ENCODE measurements at places on chromosomes 3 and 15.

- DNase-seq: no peak
- H3K27me3 ChIP-seq: no peaks in the 10 kb centered on the region
- peaks cover 19% of the 10 kb centered on the region for H3K4me1 ChIP-seq
- H3K27ac ChIP-seq: no peak overlapping the region
- no peak overlapping the region for H3K4me3 ChIP-seq
These were observed 65.5 kb downstream of the SSUH2 start for GRCh38 chr3:8579096-8579495.

DNA sequence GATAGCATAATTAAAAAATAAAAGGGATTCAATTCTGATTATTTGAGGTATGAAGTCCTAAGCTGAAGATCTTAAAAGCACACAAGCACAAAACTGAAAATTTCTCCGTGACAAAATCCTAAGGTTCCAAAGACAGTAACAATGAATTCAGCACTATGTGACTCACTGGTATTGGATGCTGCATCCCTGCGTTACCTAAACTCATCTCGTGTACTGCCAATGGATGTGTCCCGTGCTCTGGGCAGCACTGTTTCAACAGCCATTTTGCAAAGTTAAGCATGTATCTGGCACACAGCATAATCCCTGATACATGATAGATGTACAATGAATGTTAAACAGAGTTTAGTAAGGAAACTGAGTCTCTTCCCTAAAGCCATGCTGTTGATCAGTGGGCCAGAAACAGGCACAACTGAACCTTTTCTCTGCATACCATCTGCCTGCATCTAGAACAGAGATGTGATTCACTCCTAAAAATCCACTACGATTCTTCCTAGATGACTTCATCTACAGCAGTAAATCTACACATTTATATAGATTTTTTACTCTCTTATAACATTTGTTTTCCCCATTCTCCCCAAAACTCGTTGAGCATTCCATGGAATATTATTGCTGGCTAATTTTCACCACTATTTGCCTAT lies 14.3 kb downstream of the SUCLG2 start:
- H3K4me1 ChIP-seq: no peaks in the 10 kb centered on the region
- no peak overlapping the region for H3K27ac ChIP-seq
- H3K27me3 ChIP-seq: no peaks in the 10 kb centered on the region
- no peak for DNase-seq
- no peak overlapping the region for H3K4me3 ChIP-seq

DNA sequence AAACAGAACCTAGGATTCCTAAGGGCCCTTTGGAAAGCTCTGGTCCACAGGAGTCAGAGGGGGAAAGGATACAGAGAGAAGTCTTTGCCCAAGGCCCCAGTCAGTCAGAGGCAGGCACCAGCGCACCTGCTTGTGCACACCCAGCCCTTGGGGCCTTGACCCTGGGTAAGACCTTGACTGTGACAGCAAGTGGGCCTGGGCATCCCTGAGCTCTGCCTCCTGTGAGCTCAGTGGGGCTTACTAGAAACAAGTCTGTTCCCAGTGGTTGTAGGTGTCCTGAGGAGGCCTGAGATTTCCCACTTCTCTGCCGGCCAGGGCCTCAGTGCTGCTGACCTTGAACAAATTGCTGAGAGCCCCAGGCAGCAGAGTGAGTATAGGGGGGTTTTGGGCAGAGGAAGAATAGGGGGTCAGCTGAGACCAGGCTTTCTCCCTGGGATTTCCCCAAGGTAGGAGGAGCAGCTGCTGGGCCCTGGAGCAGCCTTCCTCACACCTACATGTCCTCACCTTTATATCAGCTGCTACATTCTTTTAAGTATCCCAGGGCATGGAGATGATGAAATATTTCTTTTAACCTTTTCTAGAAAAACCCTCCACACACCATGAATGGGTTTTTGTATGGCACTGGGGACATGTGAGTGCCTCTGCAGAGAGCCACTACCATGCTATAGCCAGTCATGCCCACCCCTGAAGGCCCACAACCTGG lies 9.7 kb upstream of the DAG1 start:
- H3K27ac ChIP-seq: no peak overlapping the region
- H3K27me3 ChIP-seq: no peaks in the 10 kb centered on the region

DNA sequence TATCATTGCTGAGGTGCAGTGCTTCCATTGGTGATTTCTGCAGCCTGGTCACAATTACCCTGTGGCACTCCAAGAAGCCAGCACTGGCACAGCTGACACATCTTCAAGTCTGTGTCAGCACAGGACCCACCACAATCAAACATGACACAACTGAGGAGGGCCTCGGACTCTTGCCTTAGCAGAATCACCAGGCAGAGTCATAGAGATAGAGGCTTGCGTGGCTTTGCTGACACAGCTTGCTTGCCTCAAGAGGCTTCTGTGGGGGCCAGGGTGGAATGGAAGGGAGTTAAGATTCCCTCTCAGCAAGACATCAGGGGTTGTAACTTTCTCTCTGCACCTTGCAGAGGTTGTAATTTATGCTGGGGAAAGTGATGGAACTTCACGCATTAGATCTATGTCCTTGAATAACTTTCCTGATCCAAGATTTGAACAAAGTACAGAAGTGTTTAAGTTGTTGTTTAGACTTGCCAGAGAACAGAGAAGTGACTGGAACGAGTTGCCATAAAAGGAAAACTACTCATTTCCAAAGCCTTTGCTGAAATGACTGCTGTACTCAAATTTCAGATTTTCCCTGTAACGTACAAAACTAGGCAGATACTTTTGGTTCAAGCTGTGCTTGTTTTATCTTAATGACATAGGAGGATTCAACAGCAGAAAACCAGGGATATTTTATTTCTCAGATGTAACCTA lies 170.7 kb downstream of the DIPK2A start:
- no peak for DNase-seq
- H3K4me3 ChIP-seq: no peak overlapping the region
- H3K27ac ChIP-seq: peak overlapping the region; percentile 23
- H3K4me1 ChIP-seq: peaks cover 3% of the 10 kb centered on the region
- H3K27me3 ChIP-seq: no peaks in the 10 kb centered on the region

GRCh38 chr15:76274821-76275220 lies 36.4 kb downstream of the ETFA start:
- no peaks in the 10 kb centered on the region for H3K4me1 ChIP-seq
- H3K27me3 ChIP-seq: no peaks in the 10 kb centered on the region
- H3K36me3 ChIP-seq: peaks cover 96% of the 10 kb centered on the region
- DNase-seq: no peak
- no peak overlapping the region for H3K4me3 ChIP-seq

- H3K4me3 ChIP-seq: no peak overlapping the region
- no peaks in the 10 kb centered on the region for H3K27me3 ChIP-seq
- no peak overlapping the region for H3K27ac ChIP-seq
- no peaks in the 10 kb centered on the region for H3K4me1 ChIP-seq
These were observed 229.0 kb upstream of the HES1 start for GRCh38 chr3:193906849-193907410.

DNA sequence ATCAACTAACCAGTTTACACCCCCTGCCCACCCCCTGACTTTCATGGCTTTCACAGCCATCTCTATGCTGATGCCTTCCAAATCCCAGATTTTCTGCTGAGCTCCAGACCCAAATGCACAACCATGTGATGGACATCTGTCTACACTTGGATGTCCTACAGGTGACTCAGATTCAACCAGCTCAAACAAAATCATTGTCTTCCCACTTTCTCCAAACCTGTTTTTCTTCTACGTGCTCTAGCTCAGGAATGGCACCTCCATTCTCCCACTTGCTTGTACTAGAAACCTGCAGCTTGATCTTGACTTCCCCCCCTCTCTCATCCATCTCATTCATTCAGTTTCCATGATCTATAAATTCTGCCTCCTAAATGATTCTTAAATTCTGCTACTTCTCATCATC lies 34.1 kb upstream of the RARRES1 start:
- no peaks in the 10 kb centered on the region for H3K36me3 ChIP-seq
- no peak overlapping the region for H3K27ac ChIP-seq
- peaks cover 12% of the 10 kb centered on the region for H3K4me1 ChIP-seq
- no peak for DNase-seq
- H3K4me3 ChIP-seq: no peak overlapping the region
- H3K27me3 ChIP-seq: no peaks in the 10 kb centered on the region

DNA sequence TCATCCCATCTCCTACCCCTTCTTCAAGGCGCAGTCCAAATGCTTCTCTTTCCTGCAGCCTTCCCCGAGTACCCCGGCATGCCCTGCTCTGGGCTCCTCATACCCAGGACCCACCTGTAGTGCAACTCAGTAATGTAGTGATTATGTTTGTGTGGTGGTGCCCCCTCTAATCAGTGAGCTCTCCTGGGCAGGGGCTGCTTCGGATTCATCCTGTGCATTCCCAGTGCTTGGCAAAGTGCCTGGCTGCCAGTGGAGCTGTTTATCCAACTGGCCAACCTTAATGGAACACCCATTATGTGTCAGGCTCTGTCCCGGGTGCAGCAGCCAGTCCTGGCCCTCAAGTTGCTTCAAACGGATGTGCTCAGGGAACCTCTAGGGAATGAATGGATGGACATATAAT lies 174.4 kb upstream of the LINGO1 start:
- H3K36me3 ChIP-seq: no peaks in the 10 kb centered on the region
- DNase-seq: no peak
- no peak overlapping the region for H3K4me3 ChIP-seq
- H3K4me1 ChIP-seq: no peaks in the 10 kb centered on the region
- H3K27me3 ChIP-seq: no peaks in the 10 kb centered on the region

DNA sequence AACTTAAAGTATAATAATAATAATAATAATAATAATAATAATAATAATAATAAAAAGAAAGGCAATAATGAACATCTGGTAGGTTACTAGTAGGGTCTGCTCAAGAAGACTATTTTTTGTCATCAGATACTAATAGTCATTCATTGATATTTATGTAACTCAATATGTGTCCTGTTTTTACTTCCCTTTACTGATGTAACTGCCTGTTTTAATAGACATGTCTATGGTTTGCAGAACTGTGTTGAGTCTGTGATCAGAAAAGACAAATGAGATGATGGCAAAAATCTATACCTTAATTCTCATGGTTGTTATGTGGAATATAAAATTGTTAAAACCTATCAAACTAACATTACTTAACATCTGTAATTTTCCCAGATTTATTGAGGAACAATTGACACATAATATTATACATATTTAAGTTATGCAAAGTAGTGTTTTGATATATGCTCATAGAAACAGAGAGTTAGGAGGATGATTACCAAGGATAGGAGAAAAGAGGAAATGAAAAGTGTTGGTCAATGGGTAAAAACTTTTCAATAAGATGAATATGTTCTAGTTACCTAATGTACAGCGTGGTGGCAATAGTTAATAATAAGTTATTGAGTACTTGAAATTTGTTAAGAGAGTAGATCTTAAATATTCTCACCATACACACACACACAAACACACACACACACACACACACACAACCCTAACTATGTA lies 699.4 kb downstream of the ZPLD1 start:
- no peak overlapping the region for H3K4me3 ChIP-seq
- no peak for DNase-seq
- H3K27me3 ChIP-seq: no peaks in the 10 kb centered on the region
- H3K27ac ChIP-seq: no peak overlapping the region
- no peaks in the 10 kb centered on the region for H3K36me3 ChIP-seq

- no peak for DNase-seq
- no peaks in the 10 kb centered on the region for H3K4me1 ChIP-seq
- no peaks in the 10 kb centered on the region for H3K27me3 ChIP-seq
- no peaks in the 10 kb centered on the region for H3K36me3 ChIP-seq
- no peak overlapping the region for H3K27ac ChIP-seq
These were observed 837.2 kb downstream of the FHIT start for GRCh38 chr3:60414011-60414410.
